Hepatocyte (in vitro differentiated cells): ENCODE measurements at places on chromosomes 2 and 18.

DNA sequence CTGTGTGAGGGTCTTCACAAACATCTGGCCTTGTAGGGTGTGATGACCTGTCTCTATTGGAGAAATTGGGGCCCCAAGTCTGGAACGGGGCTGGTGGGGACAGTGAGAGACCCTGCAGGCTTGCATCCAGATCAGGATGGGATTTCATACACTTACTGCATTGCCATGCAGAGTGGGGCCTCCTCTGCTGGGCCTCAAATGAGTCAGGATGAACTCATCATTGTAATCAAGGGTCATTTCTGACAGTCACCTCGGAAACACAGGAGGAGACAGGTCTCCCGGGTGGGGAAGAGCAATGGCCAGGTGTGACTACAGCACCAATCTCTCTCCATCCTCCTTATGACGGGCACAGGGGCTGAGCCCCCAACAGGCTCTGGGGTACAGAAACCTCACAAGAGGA, 48.1 kb upstream of the GALR1 start:
- H3K4me1 ChIP-seq: no peaks in the 10 kb centered on the region
- H3K27ac ChIP-seq: no peak overlapping the region
- H3K36me3 ChIP-seq: no peaks in the 10 kb centered on the region
- no peak overlapping the region for H3K4me3 ChIP-seq

- DNase-seq: no peak
- H3K4me3 ChIP-seq: no peak overlapping the region
- no peaks in the 10 kb centered on the region for H3K4me1 ChIP-seq
- H3K36me3 ChIP-seq: no peaks in the 10 kb centered on the region
Observed at GRCh38 chr2:63772061-63772460, 69.6 kb upstream of the UGP2 start.

DNA sequence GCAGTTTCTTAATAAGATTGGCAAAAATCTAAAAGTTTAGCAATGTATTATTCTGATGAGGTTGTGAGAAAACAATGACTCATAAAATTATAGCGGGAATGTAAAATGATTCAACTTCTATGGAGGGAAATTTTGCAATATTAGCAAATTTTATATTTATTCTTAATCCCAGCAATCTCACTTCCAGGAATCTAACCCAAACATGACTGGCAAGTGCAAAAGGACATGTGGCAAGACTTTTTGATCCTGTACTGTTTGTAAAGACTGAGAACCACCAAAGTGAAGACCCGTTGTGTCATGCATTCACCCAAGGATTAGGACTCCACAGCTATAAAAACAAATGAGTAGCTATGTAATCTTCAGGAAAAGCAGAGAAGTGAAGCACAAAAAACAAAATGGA, 234.8 kb upstream of the KYNU start:
- H3K4me1 ChIP-seq: no peaks in the 10 kb centered on the region
- H3K27me3 ChIP-seq: no peaks in the 10 kb centered on the region
- H3K4me3 ChIP-seq: no peak overlapping the region
- no peaks in the 10 kb centered on the region for H3K36me3 ChIP-seq
- DNase-seq: no peak

DNA sequence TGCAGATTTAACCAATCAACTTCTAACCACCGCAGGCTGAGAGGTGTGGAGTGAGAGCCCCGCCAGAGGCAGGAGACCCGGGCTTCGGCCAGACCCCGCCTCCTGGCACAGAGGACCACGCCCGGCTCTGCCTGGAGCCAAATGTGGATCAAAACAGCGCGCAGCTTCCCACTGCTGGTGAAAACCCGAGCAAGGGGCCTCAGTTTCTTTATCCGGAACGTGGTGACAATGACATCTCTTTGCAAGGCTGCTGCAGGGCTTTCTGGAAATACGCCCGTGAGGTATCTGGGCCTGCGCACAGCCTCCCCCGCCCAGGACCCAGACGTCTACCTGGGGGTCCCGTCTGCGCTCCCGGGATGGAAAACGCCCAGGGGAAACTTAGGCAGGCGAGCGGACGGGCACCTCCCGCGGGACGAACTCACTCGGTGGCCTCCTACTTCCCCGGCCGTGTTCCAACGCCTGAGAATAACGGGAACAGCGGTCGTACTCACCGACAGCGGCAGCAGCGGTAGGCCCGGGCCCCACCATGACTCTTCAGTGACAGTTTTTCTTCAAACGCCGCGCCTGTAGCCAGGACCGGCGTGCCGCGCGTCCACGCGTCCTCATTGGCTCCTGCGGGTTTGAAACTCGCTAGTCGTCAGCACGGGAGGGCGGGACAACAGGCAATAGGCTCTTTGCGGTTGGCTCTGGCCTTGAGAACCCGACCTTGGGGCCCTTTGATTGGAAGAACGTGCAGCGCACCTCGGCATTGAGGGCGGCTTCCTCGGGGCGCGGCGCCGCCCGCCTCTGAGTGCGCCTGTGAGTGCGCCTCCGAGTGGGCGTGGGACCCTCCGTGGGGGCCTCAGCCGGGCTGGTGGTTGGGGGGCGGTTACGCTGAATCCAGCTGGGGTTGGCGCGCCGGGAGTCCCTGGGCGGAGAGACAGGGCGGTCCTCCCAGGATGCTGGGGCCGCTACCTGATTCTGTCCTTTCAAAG, at the start of gene CKAP2L:
Gene CKAP2L, minus strand, starts transcription at position 539 of the 974 bp plus-strand sequence. Its CDS starts 11 bp downstream, at position 528.
- no peaks in the 10 kb centered on the region for H3K27me3 ChIP-seq
- H3K4me1 ChIP-seq: no peaks in the 10 kb centered on the region
- no peaks in the 10 kb centered on the region for H3K36me3 ChIP-seq
- peak; percentile 98 for DNase-seq
- peak within 1 kb of the TSS; percentile 71 for H3K4me3 ChIP-seq
- H3K27ac ChIP-seq: peak within 1 kb of the TSS; percentile 22

- H3K27ac ChIP-seq: peak overlapping the region; percentile 93
- H3K4me3 ChIP-seq: peak overlapping the region; percentile 41
- H3K36me3 ChIP-seq: no peaks in the 10 kb centered on the region
- no peaks in the 10 kb centered on the region for H3K27me3 ChIP-seq
- peaks cover 25% of the 10 kb centered on the region for H3K4me1 ChIP-seq
Observed at GRCh38 chr2:108535357-108535631, 1.0 kb downstream of the LIMS1 start.

DNA sequence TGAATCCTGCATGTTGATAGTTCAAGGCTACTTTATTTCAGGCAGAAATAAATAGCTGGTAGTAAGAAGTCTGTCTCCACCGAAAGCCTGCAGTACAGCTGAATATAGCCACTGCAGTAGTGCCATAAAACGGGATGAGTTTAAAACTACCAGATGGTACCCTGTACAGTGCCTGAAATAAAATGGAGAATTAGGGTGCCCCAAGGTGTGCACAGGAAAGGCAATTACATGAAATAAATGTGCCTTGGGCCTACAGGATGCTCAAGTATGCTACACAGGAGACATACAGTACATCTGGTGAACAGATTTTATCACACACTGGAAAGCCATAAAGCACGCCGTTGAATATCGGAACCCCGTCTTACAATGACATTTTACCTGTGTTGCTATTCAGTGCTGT, 447.7 kb upstream of the HNRNPA3 start:
- H3K27me3 ChIP-seq: no peaks in the 10 kb centered on the region
- H3K4me3 ChIP-seq: no peak overlapping the region
- no peak overlapping the region for H3K27ac ChIP-seq
- DNase-seq: no peak
- no peaks in the 10 kb centered on the region for H3K4me1 ChIP-seq
- no peaks in the 10 kb centered on the region for H3K36me3 ChIP-seq

GRCh38 chr2:49950646-49951045, 796.3 kb upstream of the FSHR start:
- H3K36me3 ChIP-seq: no peaks in the 10 kb centered on the region
- no peak overlapping the region for H3K4me3 ChIP-seq
- no peaks in the 10 kb centered on the region for H3K4me1 ChIP-seq
- no peak overlapping the region for H3K27ac ChIP-seq
- no peak for DNase-seq
- no peaks in the 10 kb centered on the region for H3K27me3 ChIP-seq

DNA sequence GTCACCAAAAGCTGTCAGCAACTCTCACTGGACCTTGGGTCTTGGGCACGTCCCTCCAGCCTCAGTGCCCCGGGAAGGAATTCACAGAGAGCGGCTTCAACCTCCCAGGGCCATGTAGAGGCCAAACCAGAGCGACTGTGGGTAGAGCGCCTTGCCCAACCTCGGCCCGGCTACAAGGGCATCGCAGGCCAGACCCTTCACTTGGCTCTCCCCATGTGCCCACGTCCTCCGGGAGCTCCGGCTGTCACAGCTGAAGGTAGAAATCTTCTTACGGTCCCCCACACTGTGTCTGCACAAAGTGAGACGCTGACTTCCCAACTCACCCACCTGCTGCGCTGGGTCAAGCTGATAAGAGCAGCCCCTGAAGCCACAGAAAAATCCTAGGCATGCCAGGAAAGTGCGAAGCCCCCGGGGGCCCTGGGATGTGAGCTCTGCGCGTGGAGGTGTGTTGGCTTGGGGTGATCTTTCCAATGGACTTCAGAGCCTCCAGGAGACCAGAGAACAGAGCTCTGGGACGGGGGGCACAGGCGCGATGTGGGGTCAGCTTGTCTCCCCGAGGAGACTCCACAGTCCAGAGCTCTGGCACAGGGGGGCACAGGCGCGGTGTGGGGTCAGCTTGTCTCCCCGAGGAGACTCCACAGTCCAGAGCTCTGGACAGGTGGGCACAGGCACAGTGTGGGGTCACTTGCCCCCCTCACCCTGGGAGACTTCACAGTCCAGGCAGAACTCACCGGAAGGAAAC, 105.5 kb downstream of the RTP5 start:
- H3K27ac ChIP-seq: no peak overlapping the region
- H3K27me3 ChIP-seq: no peaks in the 10 kb centered on the region
- no peaks in the 10 kb centered on the region for H3K4me1 ChIP-seq
- H3K4me3 ChIP-seq: no peak overlapping the region
- DNase-seq: no peak

DNA sequence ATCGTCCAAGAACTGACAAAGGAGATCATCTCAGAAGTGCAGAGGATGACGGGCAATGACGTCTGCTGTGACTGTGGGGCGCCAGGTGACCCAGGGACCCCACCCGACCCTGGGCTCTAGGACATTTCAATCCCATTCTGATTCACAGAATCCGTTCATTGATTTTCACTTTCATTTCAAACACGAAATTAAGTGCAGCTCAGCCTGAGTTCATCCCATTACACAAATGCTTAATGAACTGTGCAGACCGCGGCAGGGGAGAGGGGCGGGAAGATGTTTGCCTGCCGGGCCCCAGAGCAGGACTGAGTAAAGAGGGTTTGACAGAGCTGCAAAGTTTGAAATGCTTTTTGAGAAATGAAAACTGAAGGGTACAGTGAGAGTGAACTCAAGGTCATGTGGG, 67.1 kb downstream of the ITGB1BP1 start:
- no peak overlapping the region for H3K4me3 ChIP-seq
- no peak for DNase-seq
- H3K4me1 ChIP-seq: no peaks in the 10 kb centered on the region
- H3K36me3 ChIP-seq: no peaks in the 10 kb centered on the region
- H3K27ac ChIP-seq: no peak overlapping the region
